ENCODE measurements at places on chromosomes 2 and 18.

- DNase-seq, result no peak
These were observed 191.7 kb downstream of the CD226 start for GRCh38 chr18:69755856-69756496.

- no peak for DNase-seq
These were observed 364.8 kb downstream of the TGIF1 start for GRCh38 chr18:3814816-3815215.

DNA sequence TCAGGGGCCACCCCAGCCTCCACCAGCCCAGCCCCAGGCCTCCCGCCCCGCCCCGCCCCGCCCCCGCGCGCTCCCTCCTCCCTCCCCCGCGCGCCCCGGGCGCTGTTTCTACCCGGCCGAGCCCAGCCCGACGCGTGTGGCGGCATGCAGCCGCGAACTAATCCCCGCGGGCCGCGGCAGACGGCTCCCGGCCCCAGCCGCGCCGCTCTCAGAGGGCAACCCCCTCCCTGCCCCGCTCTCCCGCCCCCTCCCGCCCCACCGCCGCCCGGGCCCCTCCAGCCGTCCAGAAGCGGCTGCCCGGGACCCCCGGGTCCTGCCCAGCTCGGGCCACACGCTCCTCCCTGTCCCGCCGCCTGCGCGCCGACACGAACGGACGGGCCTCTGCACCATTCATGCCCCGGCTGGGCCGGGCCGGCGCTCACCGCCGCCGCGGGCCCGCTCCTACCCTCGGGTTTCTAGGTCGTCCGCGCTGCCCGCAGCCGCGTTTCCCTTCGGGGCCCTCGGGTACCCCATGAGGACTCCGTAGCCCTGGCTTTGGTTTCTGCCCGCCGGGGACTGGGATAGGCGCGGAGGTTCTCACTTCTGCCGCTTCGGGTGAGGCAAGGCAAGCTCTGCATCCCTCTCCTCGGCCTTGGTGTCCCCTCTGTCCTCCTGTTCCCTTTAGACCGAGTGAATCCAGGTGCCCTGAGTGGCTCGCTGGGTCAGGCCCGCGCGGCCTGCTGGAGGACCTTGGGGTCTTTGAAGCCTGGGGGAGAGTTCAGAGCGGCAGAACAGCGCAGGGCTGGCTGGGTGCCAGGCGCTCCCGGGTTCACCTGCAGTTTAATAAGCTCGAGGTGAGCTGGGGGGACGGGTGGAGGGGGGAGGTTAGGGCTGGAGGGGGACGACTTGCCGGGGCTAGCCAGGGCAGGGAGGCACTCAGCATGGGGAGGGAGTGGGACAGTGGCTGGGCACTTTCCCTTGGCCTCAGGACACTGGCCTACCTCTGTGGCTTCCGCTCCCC, 3.1 kb downstream of the WNT10A start:
- peak; percentile 26 for DNase-seq

DNA sequence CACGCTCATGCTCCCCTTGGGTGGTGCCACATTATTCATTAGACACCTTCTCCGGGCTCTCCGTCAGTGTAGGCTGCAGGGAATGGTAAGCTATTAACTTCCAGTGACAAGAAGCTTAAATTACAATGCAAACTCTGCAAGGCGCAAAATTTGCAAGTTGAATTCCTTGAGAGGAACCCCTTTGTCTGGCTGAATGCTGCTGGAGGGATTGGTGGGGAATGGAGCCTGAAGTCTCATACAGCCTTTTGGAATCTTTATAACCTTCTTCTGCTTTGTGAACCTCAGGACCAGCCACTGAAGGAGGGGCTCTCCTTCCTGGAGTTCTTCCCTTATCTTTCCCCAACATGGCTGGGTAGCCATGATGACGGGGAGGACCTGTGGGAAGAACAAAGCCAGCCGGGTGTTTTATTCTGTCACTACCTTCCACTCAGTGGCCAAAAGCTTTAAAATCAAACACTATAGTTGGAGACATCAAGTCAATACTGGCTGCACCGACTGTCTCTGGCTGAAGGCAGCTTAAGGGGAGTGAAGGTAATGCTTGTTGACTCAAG, 220.9 kb upstream of the EPHA4 start:
- DNase-seq, result no peak

DNA sequence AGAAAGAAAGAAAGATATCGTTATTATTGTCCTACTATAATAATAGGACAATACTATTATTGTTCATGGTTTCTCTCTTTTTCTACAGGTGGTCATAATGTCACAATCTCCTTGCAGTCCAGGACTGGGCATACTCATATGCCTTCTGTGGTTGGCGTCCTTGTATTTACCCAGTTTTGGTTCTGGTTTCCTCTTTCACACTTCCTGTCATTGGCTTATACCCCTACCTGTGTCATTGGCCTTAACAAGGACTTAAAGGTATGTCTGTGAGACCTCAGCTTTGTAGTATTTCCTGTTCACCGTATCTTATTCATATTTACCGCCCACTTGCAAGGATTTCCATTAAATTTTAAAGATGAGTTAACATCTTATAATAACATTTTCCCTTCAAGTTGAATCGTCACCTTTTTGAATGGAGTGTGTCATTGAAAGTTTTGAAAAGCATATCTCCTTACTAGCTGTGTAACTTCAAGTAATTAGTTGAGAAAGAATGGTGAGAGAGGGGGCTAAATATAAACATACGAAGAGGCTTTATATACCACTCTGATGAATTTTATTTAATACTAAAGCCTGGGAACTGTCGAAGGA, 36.5 kb upstream of the HTR2B start:
- no peak for DNase-seq

DNA sequence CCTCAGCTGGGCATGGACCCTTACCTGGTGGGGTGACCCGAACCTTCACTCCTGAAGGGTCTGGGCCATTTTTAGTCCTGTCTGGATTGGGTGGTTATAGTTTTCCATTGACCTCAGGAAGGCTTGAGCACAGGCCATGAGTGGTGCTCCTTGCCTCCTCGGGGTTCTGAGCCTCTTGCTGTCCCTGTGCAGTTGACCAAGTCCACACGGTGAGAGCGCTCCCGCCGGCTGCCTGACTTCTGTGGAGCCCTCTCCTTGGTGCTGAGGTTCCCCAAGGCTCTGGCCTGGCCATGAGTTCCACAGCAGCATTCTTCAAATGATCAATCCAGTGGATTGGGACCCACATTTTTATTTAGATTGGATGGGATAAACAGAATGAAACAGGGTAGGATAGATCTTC, 159.5 kb downstream of the SEPTIN10 start:
- DNase-seq, result no peak

- DNase-seq, result no peak
These were observed 47.4 kb downstream of the GREB1 start for GRCh38 chr2:11581124-11581796.

DNA sequence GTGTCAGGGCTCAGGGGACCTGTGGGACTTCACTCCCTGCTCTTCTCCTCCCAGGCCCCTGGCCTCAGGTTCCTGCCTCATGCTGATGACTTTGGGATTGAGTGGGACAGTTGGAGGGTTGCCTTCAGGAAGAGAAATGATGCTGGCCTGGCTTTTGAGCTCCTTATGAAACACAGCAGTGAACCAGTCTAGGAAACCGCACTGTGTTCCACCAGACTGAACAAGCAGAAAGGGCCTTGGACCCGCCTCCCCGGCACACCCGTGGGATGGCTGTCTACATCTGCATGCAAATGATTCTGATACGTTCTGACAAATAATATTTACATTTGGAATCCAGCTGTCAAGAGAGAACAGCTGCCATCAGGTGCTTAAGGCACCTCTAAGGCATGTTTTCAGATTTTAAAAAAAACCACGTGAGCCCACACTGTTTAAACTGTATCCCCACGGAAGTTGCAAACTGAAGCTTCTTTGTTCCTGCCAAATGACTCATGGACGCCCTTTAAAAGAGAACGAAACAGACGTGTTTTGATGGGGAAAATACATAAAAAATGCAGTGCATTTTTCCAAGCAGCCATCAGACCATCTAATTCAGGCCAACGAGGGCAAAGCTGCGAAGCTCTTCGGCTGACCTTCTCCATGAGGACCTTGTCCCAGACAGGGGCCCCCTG, 27.6 kb upstream of the ASAP2 start:
- DNase-seq, result no peak

GRCh38 chr18:650428-650858, 7.0 kb upstream of the TYMS start:
- DNase-seq, result peak; percentile 11
